Gastrocnemius medialis (tissue), 4 donors: ENCODE measurements at places on chromosomes 5 and 9. TPM values are rescaled to one million over a fixed set of nuclear protein-coding genes. Genes with fewer than 3 reads are reported as not detected.

SLC36A2 gene
- total RNA-seq = 22.9 TPM

SV2C gene
- not detected for total RNA-seq

CAMK2A gene
- total RNA-seq = 78.1 TPM

FCN2 gene
- not detected for total RNA-seq

GRXCR2 gene
- total RNA-seq = not detected

PCDHB16 gene
- total RNA-seq = 2.2 TPM

ANXA2R gene
- 1.4 TPM for total RNA-seq

CCDC180 gene
- total RNA-seq = 0.24 TPM

DNA sequence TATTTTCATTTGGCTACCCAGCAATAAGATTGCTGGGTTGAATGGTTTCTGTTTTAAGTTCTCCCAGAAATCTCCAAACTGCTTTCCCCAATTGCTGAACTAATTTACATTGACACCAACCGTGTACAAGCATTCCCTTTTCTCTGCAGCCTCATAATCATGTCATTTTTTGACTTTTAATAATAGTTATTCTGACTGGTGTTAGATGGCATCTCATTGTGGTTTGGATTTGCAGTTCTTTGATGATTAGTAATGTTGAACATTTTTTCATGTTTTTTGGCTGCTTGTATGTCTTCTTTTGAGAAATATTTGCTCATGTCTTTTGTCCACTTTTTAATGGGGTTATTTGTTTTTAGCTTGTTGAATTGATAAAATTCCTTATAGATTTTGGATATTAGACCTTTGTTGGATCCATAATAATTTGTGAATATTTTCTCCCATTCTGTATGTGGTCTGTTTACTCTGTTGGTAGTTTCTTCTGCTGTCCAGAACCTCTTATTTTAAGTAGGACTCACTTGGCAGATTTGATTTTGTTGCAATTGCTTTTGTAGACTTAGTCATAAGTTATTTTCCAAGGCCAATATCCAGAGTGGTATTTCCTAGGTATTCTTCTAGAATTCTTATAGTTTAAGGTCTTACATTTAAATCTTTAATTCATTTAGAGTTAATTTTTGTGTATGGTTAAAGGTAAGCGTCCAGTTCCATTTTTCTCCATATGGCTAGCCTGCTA lies 793.7 kb downstream of the BRINP1 start:
- no peak for DNase-seq

DNA sequence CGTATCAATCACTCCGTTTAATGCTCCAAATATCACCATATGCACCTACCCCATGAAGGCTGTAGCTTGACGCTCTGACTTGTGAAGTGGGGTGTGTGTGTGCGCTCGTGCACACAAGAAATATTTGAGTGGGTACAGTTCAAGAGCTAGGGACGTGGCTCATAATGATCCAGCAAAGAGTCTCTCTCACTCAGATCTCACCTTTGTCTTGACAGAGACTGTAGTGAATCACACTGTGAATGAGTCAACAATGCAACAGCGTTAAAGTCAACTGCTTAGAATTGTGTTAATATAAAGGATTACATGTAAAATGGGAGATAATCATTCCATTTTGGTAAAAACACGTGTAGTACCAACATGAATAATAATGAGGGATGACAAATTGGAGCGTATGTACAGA lies 119.4 kb downstream of the MED27 start:
- DNase-seq = no peak

DNA sequence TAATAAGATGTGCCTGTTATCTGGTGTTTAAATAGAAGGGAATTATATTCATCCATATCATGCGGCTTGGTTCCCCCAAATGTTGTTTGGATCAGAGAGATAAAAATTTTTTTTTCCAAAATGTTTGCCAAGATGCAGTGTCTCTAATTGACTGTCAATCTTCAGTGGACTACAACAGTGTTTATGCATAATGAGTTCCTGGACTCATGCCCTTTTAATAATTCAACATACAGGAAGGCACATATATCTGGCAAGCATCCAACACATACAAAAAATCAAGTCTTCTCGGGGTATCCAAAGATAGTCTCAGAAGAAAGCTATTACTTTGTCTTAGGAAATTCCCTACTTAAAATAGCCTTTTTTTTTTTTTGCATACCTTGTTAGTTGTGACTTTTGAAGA lies 1534.7 kb downstream of the EFNA5 start:
- DNase-seq = no peak

DNA sequence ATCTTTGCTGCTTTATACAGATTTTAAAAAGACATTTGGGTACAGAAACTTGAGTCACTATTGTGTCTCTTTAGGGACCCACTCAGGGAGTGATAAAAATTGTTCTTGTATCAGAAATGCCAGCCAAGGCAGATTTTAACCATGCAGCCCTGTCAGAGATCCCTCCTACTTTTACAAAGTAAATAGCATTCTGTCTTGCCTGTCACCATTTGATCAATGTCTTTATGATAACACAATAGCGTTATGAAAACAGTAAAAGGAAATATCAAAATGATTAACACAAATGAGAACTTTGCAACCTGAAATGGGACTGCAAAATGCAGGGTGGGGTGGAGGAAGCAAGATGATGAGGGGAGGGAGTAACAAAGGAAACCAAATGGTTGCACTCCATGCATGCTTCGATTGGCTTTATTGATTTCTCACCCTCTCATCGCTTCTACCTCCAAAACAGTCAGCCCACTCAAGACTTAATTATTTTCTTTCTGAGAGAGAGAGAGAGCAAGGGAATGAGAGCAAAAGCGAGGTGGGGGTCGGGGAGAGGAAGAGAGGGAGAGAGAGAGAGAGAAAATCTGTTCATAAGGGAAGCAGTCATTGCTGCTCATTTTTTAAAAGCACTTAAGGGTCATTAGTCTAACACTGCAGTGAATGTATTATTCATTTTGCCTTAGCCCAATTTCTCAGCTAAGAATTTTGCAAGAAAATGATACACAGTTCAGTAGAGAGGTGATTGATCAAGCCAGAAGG lies 576.5 kb downstream of the CSNK1G3 start:
- no peak for DNase-seq

DNA sequence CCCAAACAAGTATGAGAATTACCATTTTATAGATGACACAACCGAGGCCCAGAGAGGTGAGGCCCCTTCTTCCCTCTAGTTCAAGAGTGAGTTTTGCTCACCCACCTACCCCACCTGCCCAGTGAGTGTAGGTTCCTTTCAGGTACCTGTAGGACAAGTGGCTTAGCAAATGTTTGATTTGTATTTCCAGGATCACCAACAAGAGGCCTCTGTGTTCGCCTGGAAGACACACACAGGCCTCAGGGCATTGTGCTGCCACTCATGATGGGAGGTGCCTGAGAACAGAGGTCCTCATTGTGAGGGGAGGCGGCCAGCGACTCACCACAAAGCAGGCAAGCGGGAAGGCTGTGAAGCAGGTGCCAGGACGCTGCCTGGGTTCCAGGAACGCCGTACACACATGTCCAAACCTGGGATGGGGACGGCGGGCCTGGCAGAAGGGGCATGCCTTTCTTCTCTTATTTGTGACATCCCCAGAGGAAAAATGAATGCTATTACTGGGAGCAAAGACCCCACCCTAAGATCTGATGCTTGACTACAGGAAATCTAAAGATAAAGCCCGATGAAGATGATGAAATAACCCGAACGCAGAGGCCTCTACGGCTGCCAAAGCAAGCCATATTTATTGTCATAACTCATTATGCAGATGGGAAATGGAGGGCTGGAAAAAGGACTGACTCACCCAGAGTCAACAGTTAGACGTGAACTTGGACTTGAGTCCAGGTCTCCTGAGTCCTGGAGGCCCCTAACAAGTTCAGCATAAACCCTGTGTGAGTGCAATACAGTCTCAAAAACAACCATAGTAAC lies 60.2 kb upstream of the SLC25A51 start:
- no peak for DNase-seq

- DNase-seq = no peak
These were observed 140.3 kb downstream of the LPAR1 start for GRCh38 chr9:110897943-110898342.

- DNase-seq = no peak
These were observed 967 bp downstream of the ORM2 start for GRCh38 chr9:114330636-114331035.

GRCh38 chr5:167888393-167888792 lies 403.1 kb upstream of the WWC1 start:
- no peak for DNase-seq

DNA sequence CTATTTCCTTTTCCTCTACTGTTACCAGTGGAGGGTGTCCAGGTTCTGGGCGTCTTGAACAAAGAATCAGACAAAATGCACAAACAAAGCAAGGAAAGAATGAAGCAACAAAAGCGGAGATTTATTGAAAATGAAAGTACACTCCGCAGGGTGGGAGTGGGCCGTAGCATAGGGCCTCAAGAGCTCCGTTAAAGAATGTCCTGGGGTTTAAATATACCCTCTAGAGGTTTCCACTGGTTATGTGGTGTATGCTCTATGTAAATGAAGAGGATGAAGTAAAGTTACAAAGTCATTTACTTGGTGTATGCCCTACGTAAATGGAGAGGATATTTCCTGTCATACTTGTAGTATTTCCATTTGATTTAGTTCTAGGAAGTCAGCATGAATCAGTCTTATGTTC lies 113.5 kb upstream of the MRPS30 start:
- DNase-seq = no peak

- no peak for DNase-seq
These were observed 38.8 kb downstream of the PROP1 start for GRCh38 chr5:177957241-177957640.

- DNase-seq = no peak
These were observed 71.1 kb downstream of the FBXL7 start for GRCh38 chr5:15571081-15571480.

DNA sequence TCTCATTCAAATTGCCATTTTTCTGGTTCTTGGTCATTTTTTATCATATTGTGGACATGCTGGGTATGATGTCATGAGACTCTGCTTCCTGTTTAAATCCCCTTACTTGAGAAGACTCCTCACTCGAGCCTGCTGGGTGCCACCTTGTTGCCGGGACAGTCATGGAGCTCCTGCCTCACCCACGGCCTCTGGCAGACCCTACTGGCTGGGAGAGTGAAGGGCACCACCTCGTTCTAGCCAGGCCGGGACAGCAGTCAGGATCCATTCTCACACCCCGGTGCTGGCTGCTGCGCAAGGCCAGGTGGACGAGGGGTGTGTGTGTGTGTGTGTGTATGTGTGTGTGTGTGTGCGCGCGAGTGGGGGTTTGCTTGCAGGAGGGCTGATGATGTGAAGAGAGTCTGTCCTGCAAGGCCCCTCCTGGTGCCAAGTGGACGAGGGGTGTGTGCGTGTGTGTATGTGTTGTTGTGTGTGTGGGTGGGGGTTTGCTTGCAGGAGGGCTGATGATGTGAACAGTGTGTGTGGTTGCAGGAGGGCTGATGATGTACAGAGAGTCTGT lies 4.4 kb downstream of the CEP72 start:
- no peak for DNase-seq

GRCh38 chr9:124222918-124223720 lies 34.6 kb upstream of the NEK6 start:
- DNase-seq = peak; percentile 62

- no peak for DNase-seq
These were observed 124.9 kb upstream of the GRIA1 start for GRCh38 chr5:153365547-153365946.

- DNase-seq = no peak
These were observed 57.4 kb upstream of the PRSS3 start for GRCh38 chr9:33737811-33738606.

DNA sequence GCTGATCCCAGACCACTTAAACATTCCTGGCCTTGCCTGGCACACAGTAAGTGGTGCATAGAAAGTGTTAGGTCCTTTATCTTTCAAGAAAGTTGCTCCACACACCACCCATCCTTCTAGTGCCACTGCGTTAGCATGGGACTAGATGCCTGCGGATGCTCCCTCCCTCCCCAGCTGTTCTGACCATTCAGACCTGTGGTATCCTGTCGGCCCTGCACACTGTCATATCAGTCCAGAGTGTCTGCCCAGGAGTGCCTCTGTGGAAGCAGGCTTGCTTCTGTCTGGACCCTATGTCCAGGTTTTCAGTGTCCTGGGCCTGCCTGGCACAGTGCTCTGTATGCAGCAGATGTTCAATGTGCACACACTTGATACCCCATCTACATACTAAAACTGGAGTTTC lies 38.3 kb upstream of the SMU1 start:
- no peak for DNase-seq

GRCh38 chr9:129584136-129584535 lies 36.8 kb downstream of the C9orf50 start:
- peak; percentile 72 for DNase-seq

DNA sequence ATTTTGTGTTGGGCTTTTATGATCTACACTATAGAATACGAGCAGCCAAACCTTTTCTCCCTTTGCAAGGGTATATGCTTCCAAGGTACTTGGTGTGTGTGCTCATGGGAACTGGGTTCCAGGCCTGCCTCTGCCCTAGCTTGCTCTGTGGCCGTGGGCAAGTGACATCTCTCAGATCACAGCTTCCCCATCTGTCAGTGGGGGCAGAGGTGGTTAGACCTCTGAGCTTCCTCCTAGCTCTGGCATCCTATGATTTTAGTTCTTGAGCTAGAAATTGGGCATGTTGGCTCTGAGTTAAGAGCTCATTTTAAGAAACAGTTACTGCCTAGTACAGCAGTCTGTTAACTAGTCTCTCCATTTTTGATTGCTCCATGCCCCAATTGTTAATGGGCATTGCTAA lies 12.5 kb upstream of the CCNJL start:
- DNase-seq = no peak

- DNase-seq = no peak
These were observed 1330.4 kb upstream of the WWC1 start for GRCh38 chr5:166961028-166961427.

GRCh38 chr5:55989860-55990259 lies 4.9 kb downstream of the IL6ST start:
- no peak for DNase-seq

GRCh38 chr5:42876375-42876844 lies 64.7 kb upstream of the SELENOP start:
- no peak for DNase-seq

DNA sequence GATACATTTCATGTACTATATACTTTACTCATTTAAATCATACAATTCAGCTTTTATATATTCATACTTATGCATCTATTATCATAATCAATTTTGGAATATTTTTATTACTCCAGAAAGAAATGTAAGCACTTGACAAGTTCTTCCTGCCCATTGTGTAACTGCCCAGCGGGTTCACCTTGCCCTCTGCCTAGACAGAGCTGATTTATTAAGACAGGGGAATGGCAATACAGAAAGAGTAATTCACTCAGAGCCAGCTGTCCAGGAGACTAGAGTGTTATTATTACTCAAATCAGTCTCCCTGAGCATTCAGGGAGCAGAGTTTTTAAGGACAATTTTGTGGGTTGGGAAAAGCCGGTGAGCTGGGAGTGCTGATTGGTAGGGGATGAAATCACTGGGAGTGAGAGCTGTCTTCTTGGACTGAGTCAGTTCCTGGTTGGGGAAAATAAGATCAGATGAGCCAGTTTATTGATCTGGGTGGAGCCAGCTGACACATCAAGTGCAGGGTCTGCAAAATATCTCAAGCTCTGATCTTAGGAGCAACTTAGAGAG lies 16.1 kb upstream of the SPIN1 start:
- no peak for DNase-seq

DNA sequence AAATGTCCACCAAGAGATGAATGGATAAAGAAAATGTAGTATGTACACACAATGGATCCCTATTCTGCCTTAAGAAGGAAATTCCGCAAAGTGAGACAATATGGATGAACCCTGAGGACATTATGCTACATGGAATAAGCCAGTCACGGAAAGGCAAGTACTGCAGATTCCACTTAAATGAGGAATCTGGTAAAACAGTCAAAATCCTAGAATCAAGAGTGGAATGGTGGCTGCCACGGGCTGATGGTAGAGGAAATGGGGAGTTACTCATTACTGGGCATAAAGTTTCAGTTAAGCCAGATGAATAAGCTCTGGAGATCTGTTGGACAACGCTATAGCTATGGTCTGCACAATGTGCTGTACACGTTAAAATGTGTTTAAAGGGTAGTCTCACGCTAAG lies 47.2 kb downstream of the STK10 start:
- DNase-seq = no peak
